ENCODE measurements at places on chromosomes 11 and 22.

- DNase-seq, result no peak
These were observed 36.8 kb downstream of the OR10A6 start for GRCh38 chr11:7894251-7894650.

- DNase-seq, result no peak
These were observed 12.4 kb upstream of the ETS1 start for GRCh38 chr11:128599729-128600128.

- DNase-seq, result no peak
These were observed 84.4 kb downstream of the CD44 start for GRCh38 chr11:35223371-35223796.

- no peak for DNase-seq
These were observed 108.2 kb upstream of the CD44 start for GRCh38 chr11:35030716-35031213.

Data from HuH-7.5 (cell line).